ENCODE measurements at places on chromosomes 5 and 9.

GRCh38 chr9:98943682-98944056 lies at the start of gene COL15A1:
COL15A1 (plus strand) TSS chr9:98943907; CDS start chr9:98944062, 155 bp downstream.
- no peak for DNase-seq

- no peak for DNase-seq
Observed at GRCh38 chr5:117691081-117691870, 1116.7 kb upstream of the SEMA6A start.

- DNase-seq = no peak
Observed at GRCh38 chr9:18666986-18667772, 193.2 kb downstream of the ADAMTSL1 start.

DNA sequence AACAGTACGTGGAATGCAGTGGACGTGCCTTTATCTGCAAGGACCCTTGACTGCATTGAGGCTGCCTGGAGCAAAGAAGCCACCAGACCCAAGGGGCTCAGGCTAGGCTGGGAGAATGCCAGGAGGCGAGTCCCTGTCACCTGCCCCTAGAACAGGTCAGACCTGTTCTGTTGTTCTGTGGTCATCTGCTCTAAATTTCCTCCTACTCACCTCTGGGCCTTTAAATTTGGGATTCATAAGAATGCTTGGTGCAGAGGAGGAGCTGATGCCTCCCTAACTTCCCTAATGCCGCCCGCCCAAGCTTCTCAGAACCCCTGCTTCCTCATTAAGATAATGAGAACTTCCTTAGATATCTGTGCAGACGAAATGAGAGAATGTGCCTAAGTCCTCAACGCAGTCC lies 32.0 kb downstream of the DAPK1 start:
- DNase-seq = no peak

- DNase-seq = no peak
Observed at GRCh38 chr9:4862506-4863250, 69.9 kb downstream of the RCL1 start.

- DNase-seq = no peak
Observed at GRCh38 chr5:88683506-88684135, 199.4 kb downstream of the MEF2C start.

GRCh38 chr5:126811515-126812198 lies 34.7 kb downstream of the LMNB1 start:
- no peak for DNase-seq

GRCh38 chr5:132056610-132057497 lies 3.6 kb upstream of the IL3 start:
- DNase-seq = no peak

- DNase-seq = no peak
Observed at GRCh38 chr5:158943057-158943456, 156.7 kb downstream of the EBF1 start.

GRCh38 chr5:123170816-123171215 lies 81.8 kb downstream of the PRDM6 start:
- DNase-seq = no peak

DNA sequence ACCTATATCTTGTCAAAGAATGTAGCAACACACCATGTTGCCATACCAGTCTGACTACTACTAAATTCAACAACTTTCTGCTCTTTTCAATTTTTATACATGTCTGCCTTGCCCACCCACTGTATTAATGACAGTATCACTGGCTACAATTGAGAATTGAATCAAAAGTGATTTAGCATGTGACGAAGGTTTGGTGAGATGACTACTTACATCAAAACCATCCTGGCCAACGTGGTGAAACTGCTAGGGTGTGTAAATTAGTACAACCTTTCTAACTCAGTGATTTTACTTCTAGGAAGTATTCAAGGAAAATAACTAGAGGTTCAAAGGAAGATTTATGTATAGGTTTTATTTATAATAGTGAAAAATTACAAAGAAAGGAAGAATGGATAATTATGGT lies 109.8 kb downstream of the UNC13B start:
- DNase-seq = no peak

DNA sequence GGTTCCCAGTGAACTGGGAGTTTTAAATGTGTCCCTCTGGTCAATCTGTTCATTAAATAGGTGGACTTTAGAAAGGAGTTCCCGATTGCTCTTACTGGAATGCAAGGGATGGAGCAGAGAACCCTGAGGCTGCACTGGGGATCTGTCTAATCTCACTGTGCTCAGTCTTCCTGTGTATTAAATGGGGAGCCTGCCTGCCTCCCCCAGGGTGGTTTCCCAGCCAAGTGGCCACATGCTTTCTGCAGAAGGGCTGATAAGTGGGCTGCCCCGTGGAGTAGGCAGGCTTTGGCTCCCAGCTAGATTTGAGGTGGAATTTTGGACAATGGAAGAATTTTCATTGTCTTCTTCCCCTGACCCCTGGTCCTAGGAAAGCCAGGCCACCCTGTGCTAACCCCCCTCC lies 14.0 kb upstream of the PHYHD1 start:
- no peak for DNase-seq

- DNase-seq = no peak
Observed at GRCh38 chr9:91196103-91196950, 165.4 kb downstream of the AUH start.

GRCh38 chr9:68627594-68627993 lies 77.4 kb upstream of the PIP5K1B start:
- DNase-seq = no peak
